Stimulated activated CD8-positive, alpha-beta memory T cell treated with anti-CD3 and anti-CD28 coated beads, Interleukin-12 subunit alpha, Interleukin-12 subunit beta, amount 100 ng/mL, for 4 hours (primary cell): ENCODE measurements at places on chromosomes 12 and 14.

- no peak for DNase-seq
These were observed 290.4 kb downstream of the SLC16A7 start for GRCh38 chr12:59886131-59886733.

GRCh38 chr14:82719617-82720016 lies 1186.0 kb upstream of the SEL1L start:
- DNase-seq: no peak

DNA sequence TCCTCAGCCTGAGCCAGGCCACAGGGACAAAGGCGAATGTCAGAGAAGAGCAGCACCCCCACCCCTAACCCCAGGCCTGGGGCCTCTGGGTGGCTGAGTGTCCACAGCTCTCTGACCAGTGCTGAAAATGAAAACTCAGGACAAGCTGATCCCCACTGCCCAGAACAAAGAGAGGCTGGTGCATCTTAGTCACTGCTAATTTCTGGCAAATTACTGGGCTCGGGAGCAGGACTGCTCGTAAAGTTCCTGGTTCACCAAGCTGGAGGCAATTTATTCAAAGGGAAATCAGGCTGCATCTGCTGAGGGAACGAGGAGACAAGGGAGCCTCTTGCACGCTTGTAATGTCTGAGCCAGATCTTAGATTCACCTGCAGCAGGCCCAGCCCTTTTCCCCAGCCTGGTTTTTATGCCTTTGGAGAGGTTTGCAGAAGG lies 43.2 kb downstream of the CALM1 start:
- no peak for DNase-seq

DNA sequence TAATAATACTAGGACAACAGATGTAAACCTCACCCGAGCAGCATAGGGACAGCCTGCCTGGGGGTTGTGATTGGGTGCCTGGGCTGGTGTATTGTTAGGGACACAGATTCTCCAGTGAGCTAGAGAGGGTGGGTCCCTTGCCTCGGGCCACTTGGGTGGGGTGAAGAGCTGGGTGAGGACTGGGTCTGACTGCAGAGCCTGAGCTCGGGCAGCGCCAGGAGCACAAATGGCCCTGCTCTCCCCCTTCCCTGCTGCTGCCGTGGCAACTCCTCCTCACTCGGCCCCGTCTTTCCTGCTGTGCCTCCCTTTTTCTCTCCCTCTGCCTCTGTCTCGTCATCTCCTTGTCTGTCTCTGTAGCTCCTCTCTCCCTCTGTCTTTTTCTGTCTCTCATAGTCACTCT lies 115.4 kb downstream of the GLT1D1 start:
- no peak for DNase-seq

- no peak for DNase-seq
These were observed 7.9 kb upstream of the HCAR1 start for GRCh38 chr12:122738571-122738970.

GRCh38 chr12:131865180-131865875 lies 29.1 kb upstream of the ULK1 start:
- no peak for DNase-seq

- DNase-seq: no peak
These were observed 261.9 kb upstream of the SFSWAP start for GRCh38 chr12:131449027-131449426.

- DNase-seq: no peak
These were observed 9.1 kb downstream of the LACRT start for GRCh38 chr12:54625598-54625997.

GRCh38 chr14:100584056-100585031 lies 2.9 kb downstream of the BEGAIN start:
- DNase-seq: no peak

DNA sequence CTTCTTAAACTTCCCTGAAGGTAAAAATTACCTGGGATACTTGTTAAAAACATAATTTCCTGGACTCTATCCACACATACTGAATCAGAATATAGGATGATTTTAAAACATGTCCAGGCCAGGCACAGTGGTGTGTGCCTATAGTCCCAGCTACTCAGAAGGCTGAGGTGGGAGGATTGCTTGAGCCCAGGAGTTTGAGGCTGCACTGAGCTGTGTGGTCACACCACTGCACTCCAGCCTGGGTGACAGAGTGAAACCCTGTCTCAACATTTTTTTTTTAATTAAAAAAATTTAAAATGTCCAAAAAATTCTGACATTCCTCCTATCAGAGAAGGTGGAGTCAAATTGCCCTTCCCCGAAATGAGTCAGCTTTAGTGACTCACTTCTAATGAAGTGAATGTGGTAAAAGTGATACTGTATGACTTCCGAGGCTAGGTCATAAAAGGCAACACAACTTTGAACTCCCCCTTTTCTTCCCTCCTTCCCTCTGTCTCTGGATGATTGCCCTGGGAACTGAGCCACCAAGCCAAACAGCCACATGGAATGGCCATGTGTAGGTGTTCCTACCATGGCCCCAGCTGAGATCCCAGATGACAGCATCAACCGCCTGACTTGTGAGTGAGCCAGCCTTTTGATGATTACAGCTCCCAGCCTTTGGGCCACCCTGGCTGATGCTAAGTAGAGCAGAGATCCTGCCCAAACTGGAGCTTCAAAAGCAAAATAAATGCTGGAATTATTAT lies 36.3 kb downstream of the LIMA1 start:
- no peak for DNase-seq

DNA sequence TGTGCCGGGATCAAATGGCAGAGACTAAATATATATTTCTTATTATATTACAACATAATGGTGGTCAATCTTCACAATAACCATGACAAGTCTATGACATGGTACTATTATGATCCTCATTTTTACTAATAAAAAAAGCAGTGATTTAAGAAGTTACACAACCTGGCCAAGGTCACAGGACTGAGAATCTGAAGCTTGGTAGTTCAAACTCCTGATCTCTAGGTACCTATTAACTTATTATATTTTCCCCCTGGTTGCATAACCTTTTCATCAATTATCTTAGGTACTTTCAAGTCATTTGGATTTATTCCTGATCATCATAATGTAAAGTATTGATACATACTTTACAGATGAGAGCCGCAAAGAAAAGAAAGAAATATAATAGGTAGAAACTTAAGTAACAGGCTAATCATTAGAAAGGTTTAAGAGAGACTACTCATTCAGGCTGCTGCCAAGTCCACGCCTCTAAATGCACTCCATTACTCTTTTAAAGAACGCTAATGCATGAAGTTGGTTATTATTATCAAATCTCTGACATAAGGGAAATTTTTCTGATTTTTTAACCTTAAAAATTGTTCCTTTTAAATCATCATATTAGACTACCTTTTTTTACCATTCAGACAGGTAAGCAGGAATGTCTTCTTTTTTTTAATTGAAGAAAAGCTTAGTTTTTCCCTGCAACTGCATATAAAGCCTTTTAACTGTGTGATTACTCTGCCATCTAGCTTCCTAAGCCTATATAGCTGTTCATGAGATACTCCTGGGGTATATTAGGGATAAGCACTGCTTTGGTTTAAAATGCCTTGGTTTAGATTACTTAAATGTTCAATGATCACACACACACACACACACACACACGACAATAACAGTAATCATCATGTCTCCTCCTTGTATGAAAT lies 35.6 kb downstream of the RPS29 start:
- no peak for DNase-seq

DNA sequence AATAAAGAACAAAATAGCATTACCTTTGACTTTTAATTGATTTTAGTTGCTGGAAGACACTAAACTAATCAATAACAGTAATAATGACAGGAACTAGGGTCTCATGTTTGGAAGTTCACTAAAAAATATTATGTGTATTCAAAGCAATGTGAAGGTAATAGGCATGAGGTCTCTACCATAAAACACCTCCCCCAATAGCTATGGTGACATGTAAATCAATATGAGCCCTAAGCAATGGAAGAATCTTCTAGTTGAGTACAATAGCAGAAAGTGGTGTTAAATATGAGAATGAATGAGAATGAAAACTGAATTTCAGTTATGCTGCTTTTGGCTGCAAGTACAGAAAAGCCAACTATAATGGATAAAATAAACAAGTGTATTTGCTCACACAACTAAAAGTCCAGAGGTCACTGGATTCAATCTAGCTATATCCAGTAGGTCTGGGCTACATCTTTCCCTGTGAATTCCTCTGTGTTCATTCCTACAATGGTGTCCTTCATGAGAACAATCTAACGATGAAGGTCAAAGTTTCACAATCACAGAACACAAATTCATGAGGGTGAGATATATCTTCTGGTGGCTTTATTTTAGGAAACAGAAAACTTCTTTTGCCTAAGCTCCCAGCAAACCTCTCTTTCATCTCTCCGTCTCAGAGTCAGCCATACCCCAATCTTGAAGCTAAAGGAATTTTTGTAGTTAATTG lies 728.0 kb downstream of the FSCB start:
- no peak for DNase-seq

DNA sequence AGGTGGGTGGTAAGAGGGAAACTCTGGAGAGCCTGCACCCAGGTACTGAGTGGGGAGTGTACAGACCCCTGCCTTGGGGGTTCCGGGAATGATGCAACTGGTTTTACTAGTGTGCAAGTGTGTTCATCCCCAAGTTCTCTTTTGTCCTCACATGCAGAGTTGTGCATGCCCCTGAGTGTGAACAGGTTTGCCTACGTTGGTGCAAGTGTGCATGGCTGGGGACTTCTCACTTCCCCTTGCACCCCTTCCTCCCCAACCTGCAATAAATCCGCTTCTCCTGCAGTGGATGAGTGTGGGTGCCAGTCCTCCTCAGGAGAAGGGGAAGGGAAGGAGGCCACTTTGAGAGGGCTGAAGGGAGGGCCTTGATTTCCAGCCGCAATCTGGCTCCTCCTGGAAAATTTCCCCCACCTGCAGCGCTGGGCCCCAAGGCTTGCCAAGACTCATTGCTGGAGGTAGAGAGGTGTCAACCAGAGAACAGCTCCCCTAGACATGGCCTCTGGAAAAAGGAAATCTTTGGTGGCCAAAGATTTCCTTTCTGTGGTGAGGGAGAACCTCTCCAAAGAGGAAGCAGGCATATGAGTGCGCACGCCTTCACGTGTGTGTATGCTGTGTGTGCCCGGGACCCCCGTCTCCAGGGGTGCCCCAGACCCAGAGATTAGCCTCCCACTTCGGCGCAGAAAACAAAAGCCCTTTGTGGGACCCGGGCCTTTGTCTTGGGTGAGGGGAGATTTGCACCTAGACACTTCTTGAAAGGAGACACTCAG lies 5.5 kb downstream of the AQP2 start:
- DNase-seq: no peak
